ENCODE measurements at places on chromosomes 1 and 21.
A peak's percentile ranks its signal among the peaks of the same experiment; 100 is the strongest.

DNA sequence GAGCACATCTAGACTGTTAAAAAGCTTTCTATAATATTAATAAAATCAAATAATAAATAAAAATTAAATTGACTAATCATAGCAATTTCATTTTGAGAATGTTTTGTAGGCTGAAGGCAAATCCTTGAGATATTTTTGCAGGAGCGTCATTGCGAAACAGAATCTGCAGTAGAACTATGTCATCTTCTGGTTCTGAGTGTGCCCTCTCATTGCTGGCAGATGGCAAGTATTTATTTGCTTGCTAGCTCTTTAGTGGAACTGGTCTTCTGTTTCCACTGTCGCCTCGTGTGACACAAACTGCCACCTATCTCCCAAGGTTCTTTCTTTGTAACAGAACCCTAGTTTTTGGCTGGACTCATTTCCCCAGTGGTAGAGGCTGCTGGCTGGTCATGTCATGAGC lies 19.0 kb upstream of the IRF2BP2 start:
- no peak for DNase-seq

DNA sequence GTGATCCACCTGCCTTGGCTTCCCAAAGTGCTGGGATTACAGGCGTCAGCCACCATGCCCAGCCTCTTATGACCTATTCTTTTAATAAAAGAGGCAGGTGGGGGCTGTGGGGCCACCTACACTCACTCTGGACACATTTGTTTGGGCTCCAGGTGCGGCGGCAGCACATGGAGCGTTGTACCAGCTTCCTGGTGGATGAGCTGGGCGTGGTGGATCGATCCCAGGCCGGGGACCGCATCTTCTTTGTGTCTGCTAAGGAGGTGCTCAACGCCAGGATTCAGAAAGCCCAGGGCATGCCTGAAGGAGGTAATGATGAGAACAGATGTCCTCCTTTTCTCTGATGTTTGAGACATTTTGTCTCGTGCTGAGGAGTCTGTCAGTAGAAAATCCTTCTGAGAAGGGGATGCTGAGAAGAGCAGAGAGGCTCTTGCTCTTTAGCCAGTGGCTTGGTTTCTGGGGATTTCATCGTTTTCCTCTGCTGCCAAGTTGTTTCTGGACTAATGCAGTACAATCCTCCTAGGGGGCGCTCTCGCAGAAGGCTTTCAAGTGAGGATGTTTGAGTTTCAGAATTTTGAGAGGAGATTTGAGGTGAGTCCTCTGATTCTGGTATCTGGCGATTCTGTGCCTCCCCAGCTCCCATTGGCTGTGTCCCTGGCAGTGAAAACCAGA lies 17.9 kb upstream of the MIIP start:
- DNase-seq: peak; percentile 74

DNA sequence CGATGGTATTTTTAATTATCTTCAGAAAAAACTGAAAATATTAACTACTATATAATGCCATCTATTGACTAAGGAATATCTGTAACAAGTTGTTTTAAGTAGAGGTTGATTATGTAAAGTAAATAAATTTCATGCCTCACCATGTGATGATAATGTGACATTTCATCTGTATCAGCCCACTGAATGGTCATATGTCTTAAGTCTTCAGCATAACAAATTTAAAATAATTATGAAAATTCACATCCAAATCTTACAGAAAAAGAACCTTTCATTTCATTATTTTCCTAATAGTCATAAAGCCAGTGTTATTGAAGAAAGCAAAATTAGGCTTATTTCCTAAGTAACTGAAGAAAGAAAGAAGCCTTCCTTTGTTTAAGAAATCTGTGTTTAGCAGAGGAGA lies 72.6 kb downstream of the ITGB3BP start:
- DNase-seq: no peak

DNA sequence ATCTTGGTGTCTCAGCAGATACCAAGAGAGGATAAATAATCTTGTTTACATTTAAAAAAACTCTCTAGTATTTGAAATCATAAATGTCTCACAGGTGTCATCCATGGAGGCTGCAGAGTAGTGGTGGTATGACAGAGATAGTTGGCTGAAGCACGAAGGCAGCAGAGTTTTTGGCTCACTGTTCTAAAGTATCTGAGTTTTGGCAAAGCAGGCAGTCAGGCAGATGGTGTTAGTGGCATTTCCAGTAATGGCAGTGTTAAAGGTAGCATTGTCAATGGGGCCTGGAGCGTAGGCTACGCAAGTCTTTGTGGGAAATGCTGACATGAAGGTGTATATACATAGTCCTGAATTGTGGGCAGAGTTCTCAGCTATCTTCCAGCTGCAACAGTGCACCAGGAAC lies 68.5 kb upstream of the HSD17B7 start:
- no peak for DNase-seq

- no peak for DNase-seq
These were observed 3.4 kb upstream of the RBP7 start for GRCh38 chr1:9993561-9994075.

DNA sequence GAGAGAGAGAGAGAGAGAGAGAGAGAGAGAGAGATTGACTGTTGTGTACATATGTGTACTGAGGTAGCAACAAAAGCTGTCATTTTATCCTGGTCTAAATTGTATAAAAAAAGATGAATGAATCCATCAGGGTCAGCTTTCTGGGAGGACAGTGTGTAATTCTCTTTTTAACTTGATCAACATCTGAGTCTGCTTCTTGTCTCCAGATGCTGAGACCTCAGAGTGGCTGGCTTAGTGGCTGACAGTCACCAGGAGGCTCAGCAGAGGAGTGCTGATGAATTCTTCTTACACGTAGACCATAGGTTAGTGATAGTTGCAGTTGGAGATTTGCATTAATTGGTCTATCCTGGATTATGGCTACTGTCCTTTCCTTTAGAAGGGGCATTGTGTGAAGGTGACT lies 28.5 kb upstream of the PLXNA2 start:
- no peak for DNase-seq

- no peak for DNase-seq
These were observed 142.0 kb downstream of the FOXD2 start for GRCh38 chr1:47579809-47580208.

- DNase-seq: no peak
These were observed 42.5 kb downstream of the GPR88 start for GRCh38 chr1:100580446-100580845.

DNA sequence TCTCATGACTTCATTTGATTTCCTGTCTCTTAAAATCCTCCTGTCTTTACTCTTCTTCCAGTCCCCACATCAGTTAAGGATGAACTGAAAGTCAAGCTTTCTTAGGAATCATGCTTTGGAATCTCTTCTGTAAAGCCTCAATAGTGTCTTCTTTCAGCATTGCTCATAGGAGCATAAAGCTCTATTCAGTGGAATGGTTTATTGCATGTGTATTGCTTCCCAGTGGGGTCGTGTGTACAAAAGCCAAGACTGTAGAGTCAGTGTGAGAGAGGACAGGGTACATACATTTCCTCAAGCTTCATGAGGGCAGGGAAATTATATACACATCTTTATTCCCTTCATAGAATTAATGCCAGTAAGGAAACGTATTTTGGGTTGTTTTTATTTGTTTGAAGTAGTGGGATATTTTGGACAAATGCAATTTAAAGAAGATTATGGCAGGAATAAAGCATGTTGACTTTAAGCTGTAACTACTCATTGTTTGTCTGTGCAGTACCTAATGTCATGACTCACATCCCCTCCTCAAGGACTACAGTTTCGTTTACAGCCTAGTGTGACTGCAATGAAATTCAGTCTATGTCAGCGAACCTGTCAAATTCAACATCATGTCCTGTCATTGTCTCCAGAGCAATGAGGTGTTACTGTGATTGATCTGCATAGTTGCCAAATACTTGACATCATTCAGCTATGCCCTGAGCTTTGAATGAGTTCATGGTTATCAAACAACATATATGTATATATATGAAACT lies 2164.2 kb downstream of the NCAM2 start:
- DNase-seq: no peak

DNA sequence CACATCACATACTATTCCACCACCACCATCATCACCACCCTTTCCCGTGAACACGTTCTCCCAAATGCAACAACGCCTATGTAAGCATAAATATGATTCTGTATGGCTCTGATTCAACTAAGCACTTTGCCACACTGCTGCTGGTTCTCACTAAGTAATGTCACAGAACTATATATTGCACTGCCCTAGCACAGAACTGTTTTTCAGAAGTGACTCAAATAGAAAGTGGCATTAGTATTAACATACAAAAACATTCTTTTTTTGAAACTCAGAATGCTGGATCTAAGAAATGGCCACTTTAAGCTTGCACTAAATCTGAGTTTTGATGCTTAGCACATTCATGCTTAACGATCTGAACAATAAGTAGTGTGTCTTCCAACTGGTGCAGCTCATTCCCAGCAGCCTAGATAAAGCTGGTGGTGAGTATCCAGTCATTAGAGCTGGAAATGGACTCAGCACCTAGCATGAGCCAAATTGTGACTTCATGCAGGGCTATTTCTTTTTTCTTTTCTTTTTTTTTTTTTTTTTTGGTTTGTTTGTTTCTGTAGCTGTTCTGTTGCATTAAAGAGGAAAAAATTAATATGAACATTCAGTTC lies 46.2 kb upstream of the ZC3H11B start:
- no peak for DNase-seq

DNA sequence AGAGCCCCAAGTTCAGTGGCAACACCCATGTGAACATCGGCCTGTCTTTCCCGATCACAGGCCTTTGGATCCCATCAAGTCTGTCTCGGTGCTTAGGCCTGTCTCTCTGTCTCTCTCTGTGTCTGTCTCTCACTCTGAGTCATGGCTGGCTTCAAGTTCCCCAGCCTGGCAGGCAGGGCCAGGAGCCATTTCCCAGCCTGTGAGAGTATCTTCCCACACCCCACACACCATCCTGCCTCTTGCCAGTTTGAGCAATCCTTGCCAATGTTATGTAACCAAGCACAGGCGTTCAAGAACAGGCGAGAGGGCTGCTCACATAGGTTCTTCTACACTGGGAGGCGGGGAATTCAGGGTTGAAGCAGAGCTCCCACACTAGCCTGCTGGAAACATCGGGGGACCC lies 70.0 kb upstream of the TMEM51 start:
- DNase-seq: no peak

DNA sequence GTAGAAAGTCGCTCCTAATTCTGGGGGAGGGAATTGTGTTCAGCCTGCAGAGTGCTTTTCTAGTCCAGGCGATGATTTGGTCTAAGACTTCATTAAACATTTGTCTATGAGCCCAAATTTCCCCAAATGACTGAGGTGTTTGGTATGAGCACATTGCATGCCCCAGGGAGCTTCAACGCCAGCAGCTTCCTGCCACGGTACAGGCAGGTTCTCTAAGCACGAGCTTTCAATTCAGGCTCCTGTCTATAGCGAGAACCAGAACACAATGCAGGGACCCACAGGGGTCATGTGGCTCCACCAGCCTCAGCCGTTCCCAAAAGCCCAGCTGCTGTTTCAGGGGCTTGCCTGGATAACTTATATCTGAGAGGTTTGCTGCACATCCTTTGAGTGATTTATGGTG lies 34.1 kb upstream of the H6PD start:
- DNase-seq: no peak

GRCh38 chr1:204224655-204225054 lies 10.9 kb upstream of the GOLT1A start:
- DNase-seq: no peak

Measured in hematopoietic multipotent progenitor cell treated with erythropoietin and hydrocortisone succinate and interleukin-3 and kit ligand, for 17 days (in vitro differentiated cells).